Right lung (tissue), 10 donors: ENCODE measurements at places on chromosomes 11 and 22. TPM values are rescaled to one million over a fixed set of nuclear protein-coding genes. Genes with fewer than 3 reads are reported as not detected.

CASP1 gene
- polyA plus RNA-seq, result 25.2 TPM

OR52N4 gene
- not detected for polyA plus RNA-seq

GRCh38 chr22:19801340-19802000 is 40.9 kb downstream of the TBX1 start:
- no peak for DNase-seq

DNA sequence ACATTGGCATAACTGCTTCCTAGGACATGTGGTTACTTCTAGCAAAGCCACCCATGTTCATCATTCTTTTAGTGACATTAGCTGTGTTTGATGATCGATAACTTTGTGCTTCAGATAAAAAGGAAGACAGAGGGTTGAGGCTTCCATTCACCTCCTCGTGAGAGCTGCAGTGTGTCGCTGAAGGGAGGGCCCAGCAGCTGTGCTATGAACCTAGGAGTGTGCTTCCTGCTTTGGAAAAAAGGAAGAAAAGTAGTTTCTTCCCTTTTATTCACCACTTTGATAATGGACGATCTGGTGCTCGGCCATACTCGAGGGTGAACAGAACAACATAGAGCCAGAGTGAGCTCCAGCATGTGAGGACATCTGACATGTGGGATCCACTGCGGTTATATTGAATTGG is 6.1 kb upstream of the RFPL2 start:
- DNase-seq, result no peak

GRCh38 chr11:12051287-12051662 is 42.8 kb upstream of the DKK3 start:
- DNase-seq, result no peak

DNA sequence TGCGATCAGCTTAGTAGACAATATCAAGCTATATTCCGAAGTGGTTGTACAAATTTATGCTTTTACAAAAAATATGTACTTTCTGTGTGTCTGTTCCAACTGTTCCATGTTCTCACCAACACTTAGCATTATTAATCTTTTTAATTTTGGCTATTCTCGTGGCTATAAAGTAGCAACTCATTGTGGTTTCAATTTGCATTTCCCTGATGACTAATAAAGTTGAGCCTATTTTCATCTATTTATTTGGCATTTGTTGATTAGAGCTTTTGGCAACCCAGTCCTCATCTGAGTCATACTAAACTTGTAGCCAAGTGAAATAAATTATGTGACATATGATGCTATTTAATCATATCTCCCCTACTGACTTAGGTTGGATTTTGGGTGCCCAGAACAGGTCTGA is 115.9 kb downstream of the FBXO7 start:
- DNase-seq, result no peak
